Transverse colon (tissue), 4 donors: ENCODE measurements at places on chromosomes 13 and 19. TPM values are rescaled to one million over a fixed set of nuclear protein-coding genes. Genes with fewer than 3 reads are reported as not detected.

ZNF260 gene
- total RNA-seq = 2.6 TPM

ZFP36 gene
- total RNA-seq = 280 TPM

SWSAP1 gene
- 11.1 TPM for total RNA-seq

SPTBN4 gene
- 0.55 TPM for total RNA-seq

RTBDN gene
- total RNA-seq = not detected

MATK gene
- 0.60 TPM for total RNA-seq

IZUMO1 gene
- total RNA-seq = not detected

EFNB2 gene
- 77.7 TPM for total RNA-seq

PLK5 gene
- total RNA-seq = not detected

CYP2S1 gene
- 7.3 TPM for total RNA-seq

CEACAM16 gene
- not detected for total RNA-seq

NDFIP2 gene
- total RNA-seq = 74.2 TPM

ARL11 gene
- not detected for total RNA-seq

GARIN5A gene
- 0.55 TPM for total RNA-seq

ADGRE1 gene
- total RNA-seq = 0.27 TPM

MISP gene
- 197 TPM for total RNA-seq

SH2D3A gene
- 65.1 TPM for total RNA-seq

ZNF836 gene
- 11.5 TPM for total RNA-seq

ZNF99 gene
- total RNA-seq = not detected
